ENCODE measurements at places on chromosomes 3 and 15.

- DNase-seq: no peak
Measured at GRCh38 chr15:79292011-79292410, 9.5 kb downstream of the ANKRD34C start.

- no peak for DNase-seq
Measured at GRCh38 chr3:143820466-143821221, 27.6 kb downstream of the SLC9A9 start.

- DNase-seq: no peak
Measured at GRCh38 chr3:53804697-53805462, 41.3 kb downstream of the CHDH start.

DNA sequence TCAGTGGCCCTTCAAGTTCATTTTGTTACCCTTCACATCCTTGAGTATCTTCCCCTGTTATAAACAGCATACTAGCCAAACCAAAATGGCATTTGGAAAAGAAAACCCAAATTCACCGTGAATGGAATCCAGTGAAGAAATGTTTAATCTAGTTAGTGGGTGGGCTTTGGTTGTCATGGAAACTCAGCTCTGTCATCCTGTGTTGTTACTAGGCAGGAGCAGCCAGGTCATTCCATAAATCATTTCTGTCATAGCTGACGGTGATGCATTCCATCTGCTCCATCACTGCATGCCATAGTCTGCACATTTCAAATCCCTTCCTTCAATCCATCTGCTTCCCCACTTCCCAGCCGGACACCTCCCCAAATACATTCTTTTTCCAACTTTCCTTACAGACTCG is 140.4 kb upstream of the CGNL1 start:
- no peak for DNase-seq

DNA sequence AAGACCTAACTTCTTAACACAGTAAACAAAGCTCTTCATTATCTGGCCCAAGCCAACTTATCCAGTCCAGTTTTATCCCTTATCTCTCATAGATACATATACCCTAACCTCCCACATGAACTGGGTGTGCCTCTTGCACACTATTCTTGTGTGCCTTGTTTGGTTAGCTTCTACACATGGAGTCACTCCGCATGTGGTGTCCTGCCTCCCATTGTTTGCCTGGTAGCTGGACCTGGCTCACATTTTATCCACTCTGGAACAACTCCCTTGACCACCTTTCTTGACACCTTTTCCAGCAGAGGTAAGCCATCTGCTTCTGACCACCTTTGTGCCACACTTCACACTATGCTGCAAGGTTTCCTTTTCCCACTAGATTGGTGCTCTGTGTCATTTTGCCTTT is 15.2 kb downstream of the TIPARP start:
- no peak for DNase-seq

DNA sequence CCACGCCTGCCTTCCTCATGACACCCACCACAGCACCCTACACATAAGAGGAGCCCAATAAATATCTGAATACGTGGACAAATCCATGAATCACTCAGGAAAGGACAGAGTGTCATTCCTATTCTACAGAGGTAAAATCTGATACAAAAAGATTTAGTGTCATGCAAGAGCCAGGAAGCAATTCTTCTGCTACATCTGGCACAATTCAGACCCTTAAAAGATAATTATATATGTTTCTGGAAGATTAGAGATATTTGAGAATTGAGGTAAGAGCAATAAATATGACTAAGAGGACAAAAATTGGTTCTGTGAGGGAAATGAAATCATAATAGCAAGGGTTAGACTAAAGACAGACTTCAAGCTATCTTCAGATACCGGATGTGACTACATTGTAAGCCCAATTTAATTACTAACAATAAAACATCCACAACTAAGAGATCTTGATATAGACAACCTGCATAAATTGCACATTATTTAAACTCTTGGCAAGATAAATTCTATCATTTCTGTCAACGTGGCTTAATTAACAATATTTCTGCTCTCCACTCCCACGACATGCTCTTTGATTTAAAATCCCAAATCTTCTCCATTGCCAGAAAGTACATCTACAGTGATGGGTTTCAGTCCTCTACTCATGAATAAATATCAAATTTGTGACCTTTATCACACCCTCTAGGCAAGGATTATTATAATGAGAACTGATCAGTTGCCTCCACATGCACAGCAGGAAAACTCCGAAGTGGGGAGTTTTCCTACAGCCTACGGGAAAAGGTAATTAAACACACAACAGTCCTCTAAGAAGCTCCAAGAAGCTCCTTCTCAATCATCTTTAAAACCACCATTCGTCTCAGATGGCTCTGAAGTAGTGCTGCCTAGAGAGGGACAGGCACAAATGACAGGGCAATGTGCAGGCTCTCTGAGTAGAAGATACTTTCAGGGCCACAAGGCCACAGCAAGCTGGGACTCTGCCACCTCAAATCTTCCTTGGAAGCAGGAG is 32.6 kb downstream of the MB21D2 start:
- DNase-seq: no peak

DNA sequence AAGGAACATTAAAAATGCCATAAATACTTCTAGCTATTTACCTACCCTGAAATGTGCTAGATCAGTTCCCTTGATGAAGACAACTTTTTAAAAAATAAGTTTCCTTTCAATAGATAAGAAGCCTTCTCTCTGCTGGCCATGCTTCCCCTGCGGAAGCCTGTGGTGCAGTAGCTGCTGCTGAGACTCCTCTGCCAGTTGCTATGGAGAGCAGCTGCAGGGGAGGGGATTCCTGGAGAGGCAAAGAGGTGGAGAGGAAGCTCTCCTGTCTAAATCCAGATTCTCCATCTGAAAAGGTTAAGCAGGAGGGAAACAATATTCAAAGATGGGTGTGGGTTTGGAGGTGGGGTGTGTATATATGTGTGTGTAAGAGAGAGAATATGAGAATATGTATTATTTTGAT is 69.8 kb upstream of the BFSP2 start:
- no peak for DNase-seq

GRCh38 chr3:53501178-53501577 is 6.8 kb downstream of the CACNA1D start:
- DNase-seq: no peak

- no peak for DNase-seq
Measured at GRCh38 chr3:55852326-55852725, 365.2 kb upstream of the WNT5A start.

- no peak for DNase-seq
Measured at GRCh38 chr3:155093261-155093660, 13.1 kb downstream of the MME start.

- DNase-seq: no peak
Measured at GRCh38 chr3:71104976-71105375, 478.6 kb downstream of the FOXP1 start.

DNA sequence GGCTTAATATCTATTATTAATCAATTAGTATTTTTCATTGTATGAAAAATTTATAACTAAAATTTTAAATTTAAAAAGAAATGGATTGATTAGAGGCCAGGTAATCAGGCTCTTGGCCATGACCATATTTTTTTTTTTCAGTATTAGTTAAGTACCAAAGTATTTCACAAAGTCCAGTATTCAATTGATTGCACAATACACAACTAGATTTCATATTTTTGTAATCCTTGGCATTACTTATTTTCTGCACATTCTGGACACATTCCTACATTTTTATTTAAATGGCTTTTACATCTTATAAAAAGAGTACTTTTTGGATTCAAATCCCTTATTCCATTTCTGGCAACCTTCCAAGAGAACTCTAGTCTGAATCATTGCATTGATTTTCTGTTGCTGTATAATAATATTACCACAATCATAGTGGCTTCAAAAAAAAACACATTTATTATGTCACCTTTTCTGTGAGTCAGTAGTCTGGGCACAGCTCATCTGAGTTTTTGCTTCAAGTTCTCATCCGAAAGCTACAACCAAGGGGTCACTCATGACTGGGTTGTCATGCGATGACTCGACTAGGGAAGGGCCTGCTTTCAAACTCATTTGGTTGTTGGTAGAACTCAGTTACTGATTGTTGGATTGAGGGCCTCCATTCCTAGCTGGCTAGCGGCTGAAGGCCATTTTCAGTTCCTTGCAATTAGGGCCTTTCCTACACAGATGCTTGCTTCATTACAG is 90.7 kb downstream of the CNTN6 start:
- no peak for DNase-seq

- no peak for DNase-seq
Measured at GRCh38 chr3:13201851-13202250, 128.6 kb upstream of the IQSEC1 start.

GRCh38 chr3:94349310-94349878 is 286.5 kb downstream of the NSUN3 start:
- no peak for DNase-seq

DNA sequence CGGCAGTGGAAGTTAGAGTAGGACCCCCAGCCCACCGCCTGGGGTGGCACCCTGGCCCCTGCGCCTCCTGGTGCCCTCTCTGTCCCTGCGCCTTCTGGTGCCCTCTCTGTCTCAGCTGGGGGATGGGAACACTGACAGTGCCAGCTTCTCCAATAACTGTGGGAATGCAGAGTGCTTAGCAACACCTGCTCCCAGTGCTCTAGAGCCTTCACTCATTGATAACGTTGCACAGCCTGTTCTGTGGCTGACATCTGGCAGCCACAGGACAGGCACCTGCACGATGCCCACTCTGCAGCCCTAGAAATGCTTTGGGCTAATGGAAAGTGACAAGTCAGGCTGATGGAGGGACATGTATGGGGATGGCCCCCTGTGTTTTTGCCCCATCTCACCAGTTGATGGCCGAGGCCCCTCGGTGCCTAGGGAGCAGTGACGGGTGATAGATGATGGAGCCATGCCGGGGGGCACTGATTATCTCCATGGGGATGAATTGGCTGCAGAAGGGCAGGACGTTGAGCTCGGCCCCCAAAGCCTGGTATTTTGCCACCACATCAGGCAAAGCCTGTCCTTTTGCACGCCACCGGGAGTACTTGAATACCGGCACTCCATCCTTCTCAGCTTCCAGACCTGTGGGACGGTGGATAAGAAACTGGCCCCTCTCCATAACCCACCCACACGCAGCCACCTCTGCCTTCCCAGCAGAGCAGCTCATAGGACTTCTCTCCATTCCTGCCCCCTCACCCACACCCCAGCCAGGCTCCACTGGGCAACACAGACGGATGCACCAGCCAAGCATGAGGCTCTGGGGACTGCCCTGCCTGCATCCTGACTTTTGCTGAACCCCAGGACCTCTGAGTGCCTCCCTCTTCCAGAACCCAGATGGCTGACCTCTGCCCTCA is 22.1 kb downstream of the ALDH1L1 start:
- DNase-seq: no peak

GRCh38 chr3:143644370-143645089 is 203.7 kb downstream of the SLC9A9 start:
- peak; percentile 27 for DNase-seq

DNA sequence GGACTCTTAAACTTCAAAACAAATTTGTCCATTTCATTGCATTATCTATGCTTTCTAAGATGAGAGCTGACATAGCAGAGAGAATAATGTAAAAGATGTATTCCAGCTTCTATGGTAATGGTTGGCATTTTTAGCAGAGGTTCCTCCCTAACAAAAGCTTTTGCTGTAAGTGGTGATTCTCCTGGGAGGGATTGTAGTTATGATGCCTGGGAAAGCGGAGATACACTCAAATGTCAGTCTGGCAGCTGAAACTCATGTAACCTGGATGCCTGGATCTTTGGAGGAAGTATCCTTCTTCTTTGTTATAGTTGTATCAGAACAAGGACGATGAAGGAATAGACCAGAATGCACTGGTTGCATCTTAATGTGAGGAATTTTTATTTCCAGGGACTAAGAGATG is 7.5 kb downstream of the CHL1 start:
- no peak for DNase-seq

GRCh38 chr15:100999369-100999768 is 80.2 kb downstream of the LRRK1 start:
- DNase-seq: no peak

DNA sequence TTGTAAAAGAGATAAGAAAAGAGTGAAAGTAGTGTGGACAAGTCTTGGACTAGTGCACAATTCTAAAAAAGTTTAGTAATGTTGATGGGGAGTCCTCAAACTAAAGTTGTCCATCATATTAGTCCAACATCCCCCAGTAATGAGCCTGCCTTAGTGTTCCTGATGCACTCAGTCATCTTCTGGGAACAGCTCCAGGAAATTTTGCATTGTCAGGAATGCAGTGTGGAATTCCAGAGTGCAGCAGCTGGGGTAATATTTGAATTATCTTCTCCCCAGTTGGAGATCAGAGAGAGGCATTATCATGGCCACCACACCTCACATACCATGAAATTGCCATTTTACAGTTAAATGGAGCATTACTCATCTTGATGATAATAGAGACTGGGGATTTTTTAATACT is 528.8 kb upstream of the NAALADL2 start:
- no peak for DNase-seq

- DNase-seq: no peak
Measured at GRCh38 chr3:63042833-63043232, 167.6 kb upstream of the CADPS start.

- DNase-seq: no peak
Measured at GRCh38 chr15:48385031-48385830, 54.0 kb downstream of the DUT start.

GRCh38 chr15:42285034-42285433 is 11.8 kb upstream of the TMEM87A start:
- DNase-seq: no peak

DNA sequence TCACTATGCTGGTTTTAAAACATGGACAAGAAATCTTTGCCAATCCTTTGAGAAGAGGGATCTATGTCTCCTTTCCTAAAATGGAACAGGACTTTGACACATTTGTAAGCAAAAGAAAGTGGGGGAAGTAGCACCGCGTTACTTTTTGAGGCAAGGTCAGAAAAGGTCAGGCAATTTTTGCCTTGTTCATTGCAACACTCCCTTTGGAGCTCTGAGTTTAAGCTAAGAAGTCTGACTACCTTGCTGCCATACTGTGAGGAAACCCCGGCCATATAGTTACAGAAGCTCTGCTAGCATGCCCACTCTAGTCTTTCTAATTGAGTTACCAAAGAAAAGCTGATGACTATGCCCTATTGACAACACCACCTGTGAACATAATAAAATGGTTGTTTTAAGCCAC is 1.4 kb downstream of the FAM227B start:
- no peak for DNase-seq

- no peak for DNase-seq
Measured at GRCh38 chr3:127691489-127691888, 18.7 kb downstream of the ABTB1 start.

DNA sequence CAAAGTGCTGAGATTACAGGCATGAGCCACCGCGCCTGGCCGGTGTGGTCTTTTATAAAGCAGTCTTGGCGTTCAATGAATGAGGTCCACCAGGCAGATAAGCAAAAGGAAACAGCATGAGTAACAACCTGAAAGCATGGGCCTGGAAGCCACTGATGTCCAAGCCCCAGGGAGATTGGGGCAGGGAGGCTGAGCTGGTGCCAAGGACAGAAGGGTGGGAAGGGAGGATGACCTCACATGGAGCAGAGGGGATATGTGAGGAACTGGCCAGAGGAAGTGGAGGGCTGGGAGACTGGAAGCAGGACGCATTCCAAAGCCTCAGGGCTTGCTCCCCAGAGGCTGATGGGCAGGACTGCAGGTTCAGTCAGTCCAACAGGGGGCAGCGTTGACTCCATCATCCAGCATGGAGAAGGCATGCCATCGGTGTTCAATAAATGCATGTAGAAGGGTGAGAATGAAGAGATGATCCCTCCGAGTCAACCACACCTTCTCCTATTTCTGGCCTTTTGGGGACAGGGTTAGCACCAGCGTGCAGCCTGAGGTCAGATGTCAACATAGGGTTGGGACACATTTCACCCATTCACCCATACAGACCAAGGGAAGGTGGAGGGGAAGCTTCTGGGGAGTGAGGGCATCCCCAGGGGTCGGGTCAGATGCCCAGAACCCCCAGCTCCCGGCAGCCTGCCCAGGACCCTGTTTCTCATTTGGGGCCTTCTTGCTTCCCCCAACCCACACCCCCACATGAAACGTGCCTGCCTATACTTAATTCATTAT is 14.8 kb downstream of the MYL3 start:
- peak; percentile 64 for DNase-seq

GRCh38 chr15:42474827-42475226 is 16.1 kb downstream of the ZNF106 start:
- DNase-seq: no peak

Data from activated CD4-positive, alpha-beta T cell treated with anti-CD3 and anti-CD28 coated beads, Interleukin-2, Interleukin-6, amounts not matched to agents 100 ng/mL and 50 ng/mL, durations not matched to agents 16 hours and 8 hours (primary cell).